Dorsolateral prefrontal cortex (tissue), 122 donors: ENCODE measurements at places on chromosomes 1 and 21. TPM values are rescaled to one million over a fixed set of nuclear protein-coding genes. Genes with fewer than 3 reads are reported as not detected.

The KRTAP21-2 gene
- not detected for total RNA-seq

The AIM2 gene
- total RNA-seq, result 0.63 TPM

The FLG2 gene
- 0.07 TPM for total RNA-seq

The MIXL1 gene
- total RNA-seq, result not detected

The ANGPTL1 gene
- 1.2 TPM for total RNA-seq

The MYOG gene
- total RNA-seq, result not detected

The RRAGC gene
- total RNA-seq, result 30.9 TPM

The PGLYRP4 gene
- not detected for total RNA-seq

The GJC2 gene
- 20.7 TPM for total RNA-seq

The C1orf116 gene
- 0.20 TPM for total RNA-seq

The EFNA4 gene
- total RNA-seq, result 3.1 TPM

DNA sequence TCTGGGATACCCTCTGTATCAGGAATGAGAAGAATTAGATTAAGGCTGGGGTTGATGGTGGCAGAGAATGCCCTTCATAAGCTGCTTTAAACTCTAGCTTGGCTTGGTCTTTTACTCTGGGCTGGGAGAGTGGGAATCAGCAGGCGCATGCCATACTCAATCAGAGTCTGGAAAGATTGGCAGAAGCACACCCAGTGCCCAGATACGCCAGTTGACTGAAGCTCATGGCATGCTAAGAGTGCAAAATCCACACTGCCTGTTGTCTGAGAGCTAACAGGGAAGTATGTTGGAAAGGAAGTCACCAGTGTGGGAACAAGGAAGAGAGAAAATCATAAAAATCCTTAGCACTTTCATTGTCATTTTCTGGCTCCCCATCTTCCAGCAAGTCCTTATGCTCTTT, 53.0 kb downstream of the HMCN1 start:
- DNase-seq, result no peak

DNA sequence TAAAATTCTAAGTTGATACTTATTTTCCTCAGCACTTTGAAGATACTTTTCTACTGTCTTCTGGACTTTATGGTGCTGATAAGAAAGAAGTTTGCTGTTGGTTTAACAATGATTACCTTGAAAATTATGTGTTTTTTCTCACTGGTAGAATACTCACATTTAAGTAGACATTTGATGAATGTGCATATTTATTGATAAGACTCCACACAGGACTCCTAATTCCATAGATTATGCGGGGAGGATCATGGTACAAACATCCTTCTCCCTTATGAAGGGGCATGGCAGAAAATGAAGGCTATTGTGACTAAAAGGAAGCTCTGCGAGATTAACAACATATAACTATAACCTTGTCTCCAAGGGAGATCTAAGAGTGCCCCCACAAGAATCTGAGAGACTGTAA, 28.5 kb upstream of the ALDH9A1 start:
- no peak for DNase-seq

DNA sequence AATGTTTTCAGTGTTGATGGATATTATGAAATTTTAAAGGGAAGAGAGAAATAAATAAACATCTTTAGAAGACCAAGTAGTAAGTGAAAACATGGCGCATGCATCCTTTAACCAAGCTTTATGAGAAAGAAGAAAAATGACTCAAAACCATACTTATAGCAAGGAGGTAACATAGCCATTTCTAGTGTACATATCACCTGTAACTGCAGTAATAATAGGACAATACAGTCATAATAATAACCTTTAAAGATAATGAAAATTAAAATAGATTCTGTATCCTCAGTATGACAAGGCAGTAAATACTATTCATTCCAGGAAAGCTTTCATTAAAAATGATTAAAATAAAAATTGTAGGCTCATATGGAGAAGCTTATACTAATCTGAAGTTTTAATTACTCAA, 141.2 kb downstream of the COL24A1 start:
- DNase-seq, result no peak

DNA sequence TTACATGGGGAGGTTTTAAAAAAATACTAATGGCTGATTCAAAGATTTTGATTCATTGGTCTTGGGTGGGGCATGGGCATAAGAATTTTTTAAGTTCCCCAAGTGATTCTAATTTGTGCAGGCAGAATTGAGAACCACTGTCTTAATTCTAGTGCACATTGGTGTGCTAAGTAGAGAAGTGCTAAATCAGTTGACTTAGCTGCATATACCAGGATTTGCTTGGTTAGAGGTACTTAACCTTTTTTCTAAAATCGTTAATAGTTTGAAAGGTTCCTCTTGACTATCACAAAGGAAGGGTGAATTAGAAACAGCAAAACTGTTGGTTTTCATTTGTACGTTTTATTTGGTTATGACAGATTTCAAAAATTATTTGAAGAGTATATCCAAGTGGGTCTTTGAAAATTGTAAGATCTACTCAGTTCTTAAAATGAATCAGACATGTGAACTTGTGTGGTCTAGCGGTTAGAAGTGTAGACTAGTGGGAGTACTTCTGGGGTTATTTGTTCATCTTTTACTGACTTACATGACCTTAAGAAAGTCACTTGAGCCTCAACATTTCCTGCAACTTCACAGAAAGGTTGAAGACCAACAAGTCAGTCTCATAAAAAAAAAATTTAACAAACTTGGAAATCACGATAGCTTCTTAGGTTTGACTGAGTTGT, 66.7 kb downstream of the RPAP2 start:
- DNase-seq, result no peak

DNA sequence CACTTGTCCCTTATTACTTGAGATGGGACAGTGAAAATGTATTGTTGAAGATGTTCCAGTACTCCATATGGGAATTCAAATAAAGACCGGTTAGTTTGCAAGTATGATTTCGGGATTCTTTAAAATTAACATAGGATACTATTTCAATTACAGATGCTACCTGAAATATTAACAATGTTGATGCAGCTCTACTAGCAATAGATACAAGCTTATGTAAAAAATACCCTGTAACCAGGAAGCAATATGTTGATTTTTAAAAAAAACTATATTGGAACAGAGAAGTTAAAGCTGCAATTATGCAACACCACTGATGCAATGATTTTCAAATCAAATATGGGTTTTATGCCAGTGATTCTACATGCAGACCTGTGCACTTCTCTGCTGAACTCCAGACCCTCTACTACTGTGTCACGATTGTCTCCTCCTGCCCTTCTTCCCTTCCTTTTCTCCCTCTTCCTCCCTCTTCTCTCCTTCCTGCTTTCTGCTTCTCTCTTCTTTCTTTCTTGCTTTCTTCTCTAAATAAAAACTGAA, 179.2 kb downstream of the ATP6V1G3 start:
- DNase-seq, result no peak

DNA sequence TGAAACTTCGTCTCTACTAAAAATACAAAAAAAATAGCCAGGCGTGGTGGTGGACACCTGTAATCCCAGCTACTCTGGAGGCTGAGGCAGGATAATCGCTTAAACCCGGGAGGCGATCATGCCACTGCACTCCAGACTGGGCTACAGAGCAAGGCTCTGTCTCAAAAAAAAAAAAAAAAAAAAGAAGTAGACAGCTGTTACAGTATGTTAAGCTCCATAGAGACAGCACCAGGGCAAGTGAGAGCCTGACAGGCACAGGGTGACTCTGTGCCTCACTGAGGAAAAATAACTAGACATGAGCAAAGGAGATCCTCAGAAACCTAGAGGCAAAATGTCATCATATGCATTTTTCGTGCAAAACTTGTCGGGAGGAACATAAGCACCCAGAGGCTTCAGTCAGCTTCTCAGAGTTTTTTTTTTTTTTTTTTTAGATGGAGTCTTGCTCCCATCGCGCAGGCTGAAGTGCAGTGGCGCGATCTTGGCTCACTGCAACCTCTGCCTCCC, 9.0 kb upstream of the PRDX1 start:
- DNase-seq, result no peak

DNA sequence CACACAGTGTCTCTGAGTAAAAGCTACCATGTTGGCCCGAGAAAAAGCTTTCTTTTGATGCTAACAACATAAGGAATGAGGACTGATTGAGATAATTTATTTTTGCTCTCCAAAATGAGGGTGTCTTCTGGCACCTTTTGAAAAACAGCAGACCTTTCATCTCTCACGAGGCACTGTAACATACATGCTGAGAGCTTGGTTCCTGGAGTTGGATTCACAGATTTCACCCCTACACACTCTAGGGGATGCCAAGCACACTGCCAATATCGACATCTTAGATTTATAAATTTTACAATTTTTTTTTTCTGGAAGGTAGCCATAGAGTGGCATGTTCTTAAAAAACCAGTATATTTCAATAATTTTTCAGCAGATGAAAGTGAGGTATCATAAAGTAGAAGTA, 408.3 kb downstream of the DSCAM start:
- no peak for DNase-seq

GRCh38 chr1:244356376-244356775, 95.3 kb downstream of the ADSS2 start:
- DNase-seq, result no peak

- DNase-seq, result no peak
These were observed 2.4 kb upstream of the DPT start for GRCh38 chr1:168731244-168731953.

DNA sequence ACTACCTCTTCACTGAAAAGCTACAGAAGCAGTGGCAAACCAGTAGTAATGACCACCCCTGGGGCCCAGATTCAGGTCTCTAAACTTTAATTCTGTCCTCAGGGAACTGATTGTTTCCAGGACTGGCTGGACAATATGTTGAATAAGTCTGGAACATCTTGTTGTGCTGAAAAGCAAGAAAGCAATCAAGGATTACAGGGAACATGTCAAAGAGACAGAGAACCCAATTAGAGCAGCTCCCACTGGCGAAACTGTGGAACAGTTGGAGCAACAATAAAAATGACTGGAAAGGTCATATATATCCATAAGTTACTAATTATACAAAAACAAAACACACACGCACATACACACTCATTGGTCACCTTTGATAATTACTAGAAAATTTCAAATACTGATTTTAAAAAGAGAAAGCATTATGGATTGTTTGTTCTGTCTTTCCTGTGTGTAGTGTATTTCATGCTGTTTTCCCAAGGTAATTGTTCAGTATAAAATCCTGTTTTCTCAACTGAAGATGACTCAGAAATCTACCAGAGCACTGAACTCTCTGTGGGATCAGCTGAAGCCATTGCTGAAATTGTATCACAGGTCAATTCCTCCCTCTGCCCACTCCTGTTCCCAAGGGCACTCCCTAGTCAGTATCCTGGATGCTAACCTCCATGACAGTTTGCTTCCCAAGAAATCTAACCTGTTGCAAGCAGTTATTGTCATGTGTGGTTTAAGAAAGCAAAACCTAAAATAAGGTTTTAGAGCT, 83.6 kb upstream of the RGS1 start:
- no peak for DNase-seq

GRCh38 chr1:56533621-56534020, 45.7 kb downstream of the PLPP3 start:
- no peak for DNase-seq

DNA sequence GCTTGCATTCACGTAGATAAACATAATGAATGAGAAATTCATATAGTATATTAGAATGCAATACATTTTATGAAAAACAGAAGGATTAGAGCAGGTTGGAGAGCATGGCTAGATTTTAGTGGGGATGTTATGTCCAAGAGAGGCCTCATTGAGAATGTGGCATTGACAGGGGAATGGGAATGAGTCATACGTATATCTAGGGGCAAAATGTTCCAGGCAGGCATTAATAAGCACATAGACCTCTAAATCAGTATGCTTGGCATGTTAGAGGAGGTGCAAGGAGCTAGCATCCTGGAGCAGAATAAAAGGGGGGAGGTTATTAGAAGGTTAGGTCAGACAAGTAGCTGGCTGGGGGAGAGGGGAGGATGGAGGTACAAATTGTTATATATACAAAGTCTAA, 93.0 kb downstream of the USH2A start:
- no peak for DNase-seq

GRCh38 chr1:104294259-104294658, 544.6 kb downstream of the AMY1C start:
- no peak for DNase-seq

DNA sequence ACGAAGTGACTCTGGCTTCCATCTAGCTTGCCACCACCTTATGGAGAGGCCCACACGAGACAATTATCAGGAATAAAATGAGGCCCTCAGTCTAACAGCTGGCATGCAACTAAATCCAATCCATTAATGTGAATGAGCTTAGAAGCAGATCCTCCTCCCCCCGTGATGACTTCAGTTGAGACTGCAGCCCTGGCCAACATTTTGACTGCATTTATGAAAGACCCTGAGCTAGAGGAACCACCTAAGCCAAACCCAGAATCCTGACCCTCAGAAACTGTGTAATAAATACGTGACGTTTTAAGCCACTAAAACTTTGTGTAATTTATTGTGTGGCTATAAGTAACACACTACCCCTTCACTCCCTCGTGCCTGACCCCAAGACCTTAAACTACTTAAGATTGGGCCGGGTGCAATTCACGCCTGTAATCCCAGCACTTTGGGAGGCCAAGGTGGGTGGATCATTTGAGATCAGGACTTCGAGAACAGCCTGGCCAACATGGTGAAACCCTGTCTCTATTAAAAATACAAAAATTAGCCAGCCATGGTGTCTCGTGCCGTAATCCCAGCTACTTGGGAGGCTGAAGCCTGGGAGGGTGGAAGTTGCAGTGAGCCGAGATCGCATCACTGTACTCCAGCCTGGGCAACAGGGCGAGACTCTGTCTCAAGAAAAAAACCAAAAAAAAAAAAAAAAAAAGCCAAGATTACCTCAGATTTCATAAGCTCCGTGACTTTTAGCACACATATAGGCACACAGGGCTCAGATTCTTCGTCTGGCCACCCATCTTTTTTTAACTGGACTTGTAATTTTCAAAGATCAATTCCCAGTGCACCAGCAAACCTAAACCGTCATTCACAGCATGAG, 72.5 kb downstream of the ENAH start:
- DNase-seq, result no peak

GRCh38 chr1:204493145-204493983, 1.2 kb downstream of the PIK3C2B start:
- no peak for DNase-seq

DNA sequence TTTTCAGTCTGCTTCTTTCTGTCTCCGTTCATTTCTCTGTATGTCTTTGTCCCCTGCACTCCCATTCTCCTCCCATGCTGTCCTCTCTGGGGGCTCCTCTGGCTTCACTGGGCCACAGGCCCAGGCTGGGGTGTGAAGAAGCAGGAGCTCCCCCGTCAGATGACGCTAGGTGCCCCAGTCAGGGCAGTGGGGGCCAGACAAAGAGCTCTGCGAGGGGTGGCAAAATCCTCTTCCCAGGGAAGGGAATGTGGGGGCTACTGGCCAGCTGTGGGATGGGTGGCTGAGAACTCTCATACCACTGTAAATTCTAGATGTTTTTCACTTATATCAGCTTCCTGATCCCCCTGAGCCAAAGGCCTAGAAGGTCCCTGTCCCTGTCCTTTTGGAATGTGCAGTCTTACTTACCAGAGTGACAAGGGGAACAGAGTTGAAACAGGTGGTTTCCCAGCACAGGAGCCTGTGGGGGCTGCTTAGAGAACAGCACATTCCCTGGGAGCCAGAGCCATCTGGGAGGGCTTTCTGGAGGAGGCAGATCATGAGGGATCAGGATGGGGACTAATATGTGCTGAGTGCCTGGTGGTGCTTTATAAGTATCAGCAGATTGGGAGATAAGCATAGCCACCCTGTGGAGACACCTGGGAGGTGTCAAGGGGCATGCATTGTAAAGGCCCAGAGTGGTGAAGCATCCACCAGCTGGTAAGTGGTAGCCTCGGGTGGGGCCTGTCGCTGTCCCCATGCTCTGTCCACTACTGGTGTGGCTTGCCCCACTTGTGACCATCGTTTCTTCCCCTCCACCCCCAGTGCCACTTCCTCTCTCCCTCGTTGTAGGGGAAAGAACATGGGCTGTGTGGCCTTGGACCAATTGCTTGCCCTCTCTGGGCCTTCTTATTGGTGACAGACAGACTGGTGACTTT, 10.1 kb upstream of the PADI1 start:
- no peak for DNase-seq
